ENCODE measurements at places on chromosomes 13 and 19.
A peak's percentile ranks its signal among the peaks of the same experiment; 100 is the strongest.

GRCh38 chr19:19438366-19439175 is 33.1 kb downstream of the GATAD2A start:
- no peak for DNase-seq

DNA sequence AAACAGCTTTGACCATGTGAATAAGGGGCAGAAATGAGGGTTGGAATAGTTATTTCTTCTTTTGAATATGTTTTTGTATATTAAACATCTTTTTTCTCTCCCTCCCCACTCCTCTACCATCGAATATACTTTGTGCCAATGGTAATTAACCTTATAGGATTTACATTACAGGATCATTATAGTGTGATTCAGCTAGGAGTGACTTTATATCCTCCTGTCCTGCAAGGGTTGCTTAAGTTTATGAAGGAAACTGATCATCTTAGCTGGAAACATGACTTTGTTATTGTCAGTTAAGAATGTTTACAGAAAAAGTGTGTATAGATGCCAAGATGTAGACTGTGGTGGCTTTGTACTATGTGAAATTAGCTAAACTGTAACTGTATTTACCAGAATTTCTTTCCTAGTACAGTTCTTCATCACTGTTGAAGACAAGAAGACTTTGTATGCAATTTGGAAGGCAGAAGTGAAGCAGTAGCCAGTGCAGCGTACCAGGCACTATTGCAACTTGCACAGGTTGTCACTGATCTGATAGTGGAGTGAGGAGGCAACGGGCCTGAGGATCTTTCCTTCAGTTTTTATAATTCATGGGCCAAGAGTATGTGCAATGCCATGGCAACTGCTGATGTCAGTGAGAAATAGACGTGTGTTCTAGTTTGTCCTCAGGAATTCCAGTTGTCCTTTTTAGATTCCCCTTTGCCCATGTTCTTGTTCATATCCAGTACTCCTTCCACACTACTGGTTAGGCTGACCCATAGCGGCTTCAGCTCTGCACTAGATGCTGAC is 8.2 kb upstream of the PAN3 start:
- DNase-seq, result no peak

DNA sequence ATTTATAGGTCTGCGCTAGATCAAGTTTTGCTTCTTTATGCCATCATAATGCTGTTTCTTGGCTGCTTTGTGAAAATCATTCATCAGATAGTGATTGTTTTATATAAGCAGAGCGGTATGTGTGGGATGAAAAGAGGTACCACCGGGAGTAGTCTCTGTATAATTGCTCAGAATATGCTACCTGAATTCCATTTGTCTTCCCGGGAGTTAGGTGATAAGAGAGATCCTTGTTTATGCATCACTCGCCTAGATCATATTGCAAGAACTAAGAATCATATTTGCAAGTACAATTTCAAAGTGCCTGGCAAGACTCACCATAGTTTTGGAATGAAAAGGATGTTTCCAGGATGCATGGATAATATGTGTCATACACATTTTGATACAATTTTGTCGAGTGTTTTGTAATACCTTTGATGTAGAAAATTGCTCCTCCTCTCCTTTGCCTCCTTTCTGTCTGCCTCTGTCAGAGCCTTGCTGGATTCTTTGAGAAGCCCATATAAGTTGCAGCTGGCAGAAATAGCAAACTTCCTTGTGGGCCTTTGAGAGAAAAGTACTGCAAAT is 1306.0 kb upstream of the SLC10A2 start:
- DNase-seq, result no peak

GRCh38 chr19:39211731-39212374 is 7.8 kb upstream of the SYCN start:
- no peak for DNase-seq

DNA sequence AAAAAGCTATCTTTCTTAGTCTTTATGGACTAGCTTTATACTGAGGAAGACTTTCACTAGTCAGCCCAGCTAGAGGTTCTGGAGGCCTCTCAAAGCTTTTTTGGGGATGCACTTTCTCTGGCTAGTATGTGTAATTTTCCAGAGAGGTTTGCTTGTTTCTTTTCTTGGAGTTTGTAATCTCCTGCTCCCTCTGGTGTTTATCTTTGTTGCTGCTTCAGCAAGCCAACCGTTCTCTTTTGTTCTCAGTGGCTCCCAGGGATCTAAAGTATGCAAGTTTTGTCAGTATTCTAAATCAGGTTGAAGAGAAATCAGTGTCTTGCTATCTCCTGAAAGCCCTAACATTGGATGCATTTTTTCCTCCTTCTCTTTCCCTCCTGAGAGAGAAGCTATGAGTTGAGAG is 121.1 kb upstream of the MYO16 start:
- peak; percentile 22 for DNase-seq

DNA sequence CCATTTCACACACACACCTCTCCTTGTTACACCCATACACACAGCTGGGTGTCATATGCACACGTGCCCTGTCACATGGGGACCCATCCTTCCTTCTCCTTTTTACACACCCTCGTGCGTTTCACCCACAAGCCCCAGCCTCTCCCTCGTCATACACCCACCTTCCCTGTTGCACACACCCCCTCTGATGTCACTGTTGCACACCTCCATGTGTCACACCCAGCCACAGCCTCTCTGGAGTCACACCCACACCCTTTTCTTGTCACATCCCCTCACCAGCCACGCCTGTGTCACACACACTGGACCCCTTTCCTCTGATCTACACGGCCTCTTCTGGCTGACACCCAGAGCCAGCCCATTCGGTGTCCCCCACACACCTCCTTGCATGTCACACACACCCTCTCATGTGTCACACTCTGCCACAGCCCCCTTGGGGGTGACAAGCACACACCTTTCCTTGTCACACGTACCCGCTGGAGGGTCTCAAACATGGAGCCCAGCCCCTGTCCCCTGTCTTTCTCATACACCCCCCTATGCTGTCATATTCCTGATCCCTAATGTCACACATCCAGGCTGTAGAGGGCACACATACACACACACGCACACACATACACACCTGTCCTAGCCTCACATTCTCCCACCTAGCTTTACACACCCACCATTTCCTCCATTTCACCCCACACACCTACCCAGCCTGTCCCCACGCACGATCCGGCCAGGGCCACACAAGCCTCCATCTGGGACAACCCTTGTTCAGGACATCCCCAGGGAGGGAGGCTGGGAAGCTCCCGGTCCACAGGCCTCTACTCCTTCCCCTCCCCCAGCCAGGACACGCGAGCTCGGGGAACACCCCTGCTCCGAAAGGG is 1.4 kb downstream of the NOVA2 start:
- DNase-seq, result peak; percentile 9

- DNase-seq, result no peak
Observed at GRCh38 chr19:941292-942132, 15.7 kb downstream of the ARID3A start.

DNA sequence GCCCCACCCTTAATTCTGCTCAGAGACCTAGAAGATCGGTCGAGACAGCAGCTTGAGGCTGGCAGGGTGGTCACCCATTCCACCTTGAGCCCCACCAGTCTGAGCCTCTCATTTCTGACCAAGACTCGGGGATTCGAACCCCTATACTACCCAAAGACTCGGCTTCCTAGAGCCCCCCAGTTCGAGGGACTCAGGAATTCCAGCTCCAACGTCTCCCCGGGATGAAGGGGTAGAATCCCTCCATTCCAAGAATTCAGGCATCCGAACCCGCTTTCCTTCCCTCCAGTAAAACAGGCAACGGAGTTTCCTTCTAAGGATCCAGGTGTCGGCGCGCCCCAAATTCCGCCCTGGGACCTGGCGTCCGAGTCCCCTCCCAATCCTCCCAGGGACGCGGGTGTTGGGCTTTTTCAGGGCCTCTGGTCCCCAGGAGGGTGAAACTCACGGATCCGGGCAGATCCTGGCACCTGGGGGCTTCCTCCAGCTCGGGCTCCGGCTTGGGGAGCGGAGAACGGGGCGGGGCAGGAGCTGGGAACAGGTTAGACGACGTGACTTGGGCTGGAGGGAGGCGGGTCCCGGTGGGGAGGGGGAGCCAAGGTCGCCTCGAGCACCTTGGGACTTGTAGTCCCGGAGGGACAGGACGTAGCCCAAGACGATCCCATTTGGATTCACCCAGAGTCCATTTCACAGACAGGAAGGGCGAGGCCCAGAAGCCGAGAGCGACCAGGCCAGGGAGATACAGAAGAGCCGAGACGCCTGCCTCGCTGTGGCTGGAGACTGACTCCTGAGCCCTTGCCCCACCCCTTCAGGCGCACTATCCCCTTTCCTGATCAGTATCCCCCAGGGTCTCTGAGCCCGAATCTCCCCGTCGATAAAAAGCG is at the start of gene PPP1R13L:
TSS of gene PPP1R13L (minus strand) at position 513 of the 878 bp plus-strand sequence. CDS start 6,751 bp downstream, outside the sequence.
- peak; percentile 85 for DNase-seq

DNA sequence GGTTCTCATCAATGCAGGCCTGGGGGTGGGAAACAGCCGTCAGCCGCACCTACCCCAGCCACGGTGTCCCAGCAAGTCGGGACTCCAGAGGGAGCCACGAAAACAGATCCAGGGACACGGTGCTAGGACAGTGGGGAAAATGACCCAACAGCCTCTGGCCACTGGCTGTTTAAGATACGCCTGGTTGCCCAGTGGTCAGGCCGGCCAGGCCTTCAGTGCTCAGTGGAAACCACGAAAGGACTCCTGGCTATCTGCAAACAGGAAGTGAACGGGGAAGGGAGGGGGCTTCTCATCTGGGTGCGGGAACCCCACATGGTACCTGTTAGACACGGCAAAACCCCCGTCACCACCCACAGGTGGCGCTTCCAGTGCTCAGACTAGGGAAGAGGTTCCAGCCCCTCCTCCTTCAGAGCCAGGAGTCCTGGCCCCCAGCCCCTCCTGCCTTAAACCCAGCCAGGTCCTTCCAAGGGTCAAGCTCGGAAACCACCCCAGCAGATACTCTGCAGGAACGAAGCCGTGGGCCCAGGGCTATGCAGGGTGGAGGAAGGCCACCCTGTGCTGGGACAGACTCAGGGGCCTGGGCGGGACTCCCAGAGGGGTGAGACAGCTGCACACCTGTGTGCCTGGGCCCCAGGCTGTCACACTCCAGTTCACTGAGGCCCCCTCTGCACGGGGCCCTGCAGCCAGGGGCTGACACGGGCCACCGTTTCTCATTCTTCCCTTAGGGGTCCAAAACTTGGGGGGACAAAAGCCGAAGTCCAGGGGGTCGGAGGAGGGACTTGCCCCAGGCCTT is 4.5 kb downstream of the PPP1R12C start:
- DNase-seq, result no peak

DNA sequence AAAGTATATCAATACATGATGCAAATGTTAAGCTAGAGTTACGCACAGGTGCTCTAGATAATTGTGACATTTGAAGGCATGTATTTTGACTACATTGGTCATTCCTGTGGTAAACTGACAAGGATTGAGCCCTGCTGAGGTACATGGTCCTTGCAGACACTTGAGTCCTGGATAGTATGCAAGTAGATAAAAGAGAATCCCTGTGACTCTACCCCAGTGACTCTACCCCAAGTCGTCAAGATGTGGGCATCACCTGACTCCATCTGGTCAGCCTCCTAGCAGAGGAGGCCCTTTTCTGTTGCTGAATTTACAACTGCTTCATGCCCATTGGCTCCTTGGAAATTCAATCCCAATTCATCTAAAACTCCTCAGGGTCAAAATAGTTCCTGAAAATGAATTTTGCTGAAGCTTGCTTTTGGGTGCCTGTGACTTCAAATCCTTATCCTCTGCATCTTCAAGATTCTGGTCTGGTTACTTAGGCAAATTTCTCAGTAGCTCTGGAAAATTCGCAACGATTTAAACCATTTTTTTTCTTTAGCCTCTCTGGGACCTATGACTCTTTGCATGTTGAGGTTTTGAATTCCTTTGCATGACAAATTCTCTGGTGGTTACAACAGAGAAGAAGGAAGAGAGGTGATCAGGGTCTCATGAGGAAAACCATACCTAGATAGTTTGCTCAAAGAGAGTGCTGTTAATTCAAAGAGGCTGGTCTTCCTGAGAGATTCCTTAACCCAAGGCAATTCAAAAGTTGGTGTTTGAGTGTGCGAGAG is 422.1 kb downstream of the FGF9 start:
- DNase-seq, result no peak

DNA sequence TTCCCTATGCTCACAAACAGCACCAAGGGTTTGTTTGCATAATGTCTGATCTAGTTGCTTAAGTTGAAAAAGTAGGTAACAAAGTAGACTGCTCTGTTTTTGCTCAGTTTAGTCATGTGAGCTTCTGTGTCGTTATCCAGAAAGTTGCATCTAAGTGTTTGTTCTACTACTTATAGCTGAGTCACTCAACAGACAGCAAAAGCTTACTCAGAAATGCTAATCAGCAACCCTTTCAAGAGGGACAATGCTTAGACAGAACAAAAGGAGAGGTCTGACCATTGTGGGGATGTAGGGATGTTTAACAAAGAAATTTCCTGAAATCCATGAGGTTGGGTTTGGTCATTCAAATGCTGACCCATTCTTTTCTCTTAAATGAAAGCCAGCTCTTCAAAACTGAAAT is 106.4 kb downstream of the ATP8A2 start:
- no peak for DNase-seq

GRCh38 chr13:106432636-106433035 is 102.8 kb downstream of the EFNB2 start:
- no peak for DNase-seq

DNA sequence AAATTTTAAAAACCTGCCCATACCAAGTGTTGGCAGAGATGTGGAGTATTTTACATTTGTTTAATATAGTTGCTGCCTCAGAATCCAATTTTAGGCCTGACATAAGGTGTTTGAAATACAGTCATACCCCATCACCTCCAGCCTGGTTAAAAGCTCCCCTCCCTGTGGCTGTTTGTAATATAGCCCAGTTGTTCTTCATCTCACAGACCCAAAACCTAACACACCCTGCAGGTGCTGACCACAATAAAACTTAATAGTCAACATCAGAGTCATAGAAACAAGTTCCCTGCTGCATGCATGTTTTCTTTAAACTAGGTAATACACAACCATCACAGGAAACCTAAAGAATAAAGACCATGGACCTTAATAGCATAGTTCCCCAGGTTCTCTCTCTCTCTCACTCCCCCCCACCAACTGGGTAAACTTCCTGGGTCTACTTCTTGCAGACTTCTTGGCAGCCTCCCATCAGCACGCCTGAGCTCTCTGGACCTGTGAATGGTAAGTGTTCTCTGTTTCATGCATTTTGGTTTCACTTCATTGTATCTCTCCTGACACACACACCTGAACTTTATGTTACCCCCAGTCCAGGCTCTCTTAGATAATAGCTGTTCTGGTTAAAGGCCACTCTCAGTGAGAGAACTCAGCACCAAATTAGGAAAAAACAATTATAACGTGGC is 1369.9 kb downstream of the EFNB2 start:
- no peak for DNase-seq

DNA sequence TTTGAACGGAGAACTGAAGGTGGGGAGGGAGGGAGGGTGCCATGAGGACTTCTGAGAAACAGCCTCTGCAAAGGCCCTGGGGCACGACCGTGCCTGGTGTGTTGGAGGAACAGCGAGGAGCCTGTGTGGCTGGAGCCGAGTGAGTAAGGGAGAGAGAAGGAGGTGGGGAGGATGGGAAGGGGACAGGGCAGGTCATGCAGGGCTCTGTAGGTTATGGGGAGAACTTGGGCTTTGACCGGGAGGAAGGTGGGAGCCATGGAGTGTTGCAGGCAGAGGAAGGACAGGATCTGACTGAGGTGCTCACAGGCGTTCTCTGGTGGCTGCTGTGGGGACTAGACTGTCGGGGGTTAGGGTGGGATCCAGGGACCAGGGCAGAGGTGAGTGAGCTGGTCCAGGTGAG is 6.7 kb downstream of the MPND start:
- no peak for DNase-seq
